ENCODE measurements at places on chromosomes 3 and 15.

DNA sequence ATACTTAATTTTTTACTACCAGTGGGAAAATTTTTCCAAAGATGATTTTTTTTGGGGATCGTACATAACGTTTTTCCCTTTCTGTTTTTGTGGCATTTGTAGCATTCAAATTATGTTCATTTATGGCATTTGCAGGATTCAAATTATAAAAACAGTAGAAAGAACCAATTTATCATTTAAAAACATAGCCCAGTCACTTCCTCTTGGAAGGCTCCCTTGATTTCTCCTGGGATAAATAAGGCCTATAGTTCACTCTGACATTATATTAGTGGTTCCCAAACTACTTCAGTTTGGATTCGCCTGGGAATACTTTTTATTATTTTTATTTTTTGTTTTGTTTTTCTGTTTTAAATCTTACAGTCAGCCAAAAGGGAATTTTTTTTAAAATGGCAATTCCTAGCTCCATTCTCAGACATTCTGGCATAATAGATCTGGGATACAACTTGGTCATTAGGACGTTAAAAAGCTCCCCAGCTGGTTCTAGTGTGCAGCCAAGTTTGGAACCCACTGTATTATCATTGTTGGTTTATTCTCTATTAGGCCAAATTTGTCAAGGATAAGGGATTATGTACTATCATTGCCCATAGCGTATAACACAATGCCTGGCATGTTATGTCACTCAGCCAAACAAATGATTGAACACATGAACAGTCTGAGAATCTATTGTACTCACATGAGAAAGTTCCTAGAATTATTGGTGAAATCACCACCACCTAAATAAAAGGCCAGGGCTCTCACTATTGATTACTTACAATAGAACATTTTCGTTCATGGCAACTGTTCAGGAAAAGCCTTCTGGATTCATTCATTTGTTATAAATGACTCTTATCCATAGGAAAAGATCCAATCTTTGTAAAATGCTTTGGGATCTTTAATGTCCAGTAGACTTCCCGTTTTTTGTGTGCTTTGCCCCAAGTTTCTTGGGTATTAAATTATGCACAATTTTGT lies 28.9 kb downstream of the RARB start:
- DNase-seq: no peak

- DNase-seq: no peak
Measured at GRCh38 chr3:99482191-99482590, 156.2 kb upstream of the COL8A1 start.

DNA sequence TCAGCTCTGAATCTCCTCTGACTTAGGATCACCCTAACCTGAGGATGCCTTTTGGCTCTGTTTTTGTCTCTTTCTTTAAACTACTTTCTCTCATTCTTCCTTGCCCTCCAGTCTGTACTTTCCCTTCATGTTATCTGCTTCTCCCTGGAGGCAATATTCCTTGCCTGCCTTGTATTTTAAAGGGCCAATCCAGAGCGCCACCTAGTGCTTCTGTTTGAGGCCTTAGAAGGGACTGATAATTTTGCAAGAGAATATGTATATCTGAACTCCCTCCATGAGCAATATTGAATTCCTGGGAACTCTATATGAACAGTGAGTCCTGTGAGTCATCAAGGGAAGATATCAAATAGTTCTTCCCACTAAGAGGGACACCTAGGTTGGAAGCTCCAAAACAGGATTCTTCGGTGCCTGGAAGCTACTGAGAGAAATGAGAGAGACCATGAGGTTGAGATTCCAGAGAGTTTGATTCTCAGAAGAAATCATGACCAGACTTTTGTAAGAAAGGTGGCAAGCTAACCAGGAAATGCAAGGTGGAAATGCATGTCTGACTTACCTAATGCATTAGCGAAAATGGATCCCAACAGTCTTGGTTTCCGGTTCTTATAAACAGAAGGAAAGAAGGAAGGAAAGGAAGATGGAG lies 203.8 kb upstream of the CD96 start:
- peak; percentile 21 for DNase-seq

DNA sequence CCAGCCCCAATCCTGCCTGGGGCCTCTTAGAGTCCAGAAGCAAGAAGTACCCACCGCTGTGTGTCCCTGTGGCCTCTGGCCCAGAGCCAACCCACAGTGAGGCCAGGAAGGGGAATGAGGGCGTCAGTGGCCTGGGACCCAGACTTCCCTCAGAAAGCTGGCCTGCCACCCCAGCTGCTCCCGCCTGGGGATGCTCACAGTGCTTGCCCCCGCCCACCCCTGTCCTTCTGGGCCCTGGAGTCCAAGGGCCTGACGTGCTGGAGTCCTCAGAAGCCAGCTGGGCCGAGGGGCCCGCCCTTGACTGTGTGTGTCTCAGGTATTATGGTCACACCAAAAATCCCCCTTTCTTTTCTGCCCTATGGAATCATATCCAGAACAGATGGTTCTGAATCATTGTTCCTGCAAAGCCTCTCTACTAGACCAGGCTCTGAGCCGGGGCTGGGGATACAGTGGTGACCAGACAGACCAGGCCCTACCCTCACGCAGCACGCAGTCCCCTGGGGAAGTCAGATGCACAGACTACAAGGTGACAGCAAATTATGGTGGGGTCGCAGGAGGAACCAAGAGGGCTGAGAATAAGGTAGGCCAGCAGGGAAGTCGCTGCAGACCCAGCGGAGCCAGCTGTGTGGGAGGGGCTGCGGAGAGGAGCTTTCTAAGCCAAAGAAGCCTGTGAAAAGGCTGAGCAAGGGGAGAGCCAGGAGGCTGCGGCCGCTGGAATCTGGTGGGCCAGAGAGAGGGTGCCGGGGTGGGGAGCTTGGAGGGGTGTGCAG lies 99.1 kb downstream of the VGLL4 start:
- no peak for DNase-seq

DNA sequence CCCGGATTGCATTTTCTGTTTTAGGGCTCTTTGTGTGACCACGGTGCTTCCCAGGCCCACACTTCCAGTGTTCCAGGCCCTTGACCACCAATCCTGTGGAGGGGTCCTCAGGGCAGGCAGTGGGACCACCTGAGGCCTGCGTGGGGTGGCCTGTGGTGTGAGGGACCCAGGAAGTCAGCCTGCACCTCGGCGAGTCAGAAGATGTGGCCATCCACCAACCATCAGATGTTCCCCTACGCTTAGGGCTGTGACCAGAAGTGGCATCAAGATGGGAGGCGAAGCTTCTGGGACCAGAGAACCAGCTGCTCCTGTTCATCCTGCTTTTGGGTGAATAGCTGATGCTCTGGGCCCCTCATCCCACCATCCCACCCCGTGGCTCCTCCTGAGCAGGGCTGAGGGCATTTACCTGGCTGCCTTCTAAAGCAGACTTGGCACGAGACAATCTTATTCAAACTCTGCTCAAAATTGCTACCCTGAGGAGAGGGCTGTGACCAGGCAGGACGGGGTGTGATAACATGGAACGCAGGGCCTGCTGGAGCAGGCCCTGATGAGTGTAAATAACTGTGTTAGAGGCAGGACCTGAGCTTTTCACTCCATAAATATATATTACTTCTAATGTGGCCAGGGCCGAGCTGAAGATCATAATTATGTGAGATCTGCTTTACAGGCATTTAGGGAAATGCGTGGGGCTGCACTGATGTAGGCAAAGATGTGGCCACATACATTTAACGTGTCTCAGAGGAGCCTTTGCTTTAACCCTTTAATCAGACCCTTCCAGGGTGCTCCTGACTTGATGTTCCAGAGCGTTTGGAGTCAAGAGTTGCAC lies 28.8 kb downstream of the SMAD3 start:
- no peak for DNase-seq

DNA sequence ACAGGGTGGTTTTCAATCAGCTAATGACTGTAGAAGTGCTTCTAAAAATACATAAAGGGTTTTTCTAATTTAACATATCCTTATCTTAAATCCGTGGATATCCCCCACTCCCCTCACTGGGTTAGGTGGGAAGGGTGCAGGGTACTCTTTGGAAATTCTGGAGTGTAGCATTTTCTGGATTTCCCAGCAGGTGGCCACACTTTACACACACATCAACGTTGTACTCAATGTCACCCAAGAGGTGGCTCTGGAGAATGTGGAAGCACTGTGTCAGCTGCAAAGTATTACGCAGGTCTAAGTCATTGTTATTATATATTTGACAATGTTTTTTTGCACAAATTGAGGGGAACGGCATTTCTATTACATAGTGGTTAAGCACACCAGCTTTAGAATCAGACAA lies 168.8 kb downstream of the CHDH start:
- DNase-seq: no peak
